ENCODE measurements at places on chromosomes 12 and 14. TPM values are rescaled to one million over a fixed set of nuclear protein-coding genes. Genes with fewer than 3 reads are reported as not detected.

The KRT83 gene
- total RNA-seq, result not detected

DNA sequence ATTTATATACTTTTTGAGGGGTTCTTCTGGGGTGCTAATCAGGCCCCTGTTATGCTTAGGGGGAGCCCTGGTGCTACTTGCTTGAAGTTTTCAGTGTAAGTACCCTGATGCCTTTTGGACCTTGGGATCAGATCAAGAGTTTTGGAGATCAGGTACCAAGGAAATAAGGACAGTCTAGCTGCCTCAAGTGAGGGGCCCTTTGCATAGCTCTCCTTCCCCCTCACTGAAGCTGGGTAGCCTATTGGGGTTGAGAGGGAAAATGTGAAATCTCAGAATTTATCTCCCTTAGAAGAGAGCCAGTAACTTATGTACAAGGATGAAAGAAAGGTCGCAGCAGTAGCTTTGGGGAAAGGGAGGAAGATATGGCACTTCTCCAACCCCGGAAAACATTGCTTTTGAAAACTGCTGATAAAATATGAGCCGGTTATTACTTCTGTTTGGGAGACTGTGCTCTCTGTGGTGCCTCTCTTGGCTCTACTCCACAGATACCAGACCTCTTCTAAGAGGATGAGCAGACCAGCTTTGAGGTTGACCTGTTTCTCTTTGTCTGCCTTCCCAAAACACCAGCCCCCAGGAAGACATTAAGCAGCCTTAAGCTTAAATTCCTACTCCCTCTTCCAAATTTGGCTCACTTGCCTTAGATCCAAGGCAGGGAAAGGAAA is 8.8 kb upstream of the AMHR2 start:
- no peak for DNase-seq

The TAS2R7 gene
- total RNA-seq, result not detected

- DNase-seq, result no peak
These were observed 41.0 kb downstream of the CMKLR1 start for GRCh38 chr12:108297895-108298760.

DNA sequence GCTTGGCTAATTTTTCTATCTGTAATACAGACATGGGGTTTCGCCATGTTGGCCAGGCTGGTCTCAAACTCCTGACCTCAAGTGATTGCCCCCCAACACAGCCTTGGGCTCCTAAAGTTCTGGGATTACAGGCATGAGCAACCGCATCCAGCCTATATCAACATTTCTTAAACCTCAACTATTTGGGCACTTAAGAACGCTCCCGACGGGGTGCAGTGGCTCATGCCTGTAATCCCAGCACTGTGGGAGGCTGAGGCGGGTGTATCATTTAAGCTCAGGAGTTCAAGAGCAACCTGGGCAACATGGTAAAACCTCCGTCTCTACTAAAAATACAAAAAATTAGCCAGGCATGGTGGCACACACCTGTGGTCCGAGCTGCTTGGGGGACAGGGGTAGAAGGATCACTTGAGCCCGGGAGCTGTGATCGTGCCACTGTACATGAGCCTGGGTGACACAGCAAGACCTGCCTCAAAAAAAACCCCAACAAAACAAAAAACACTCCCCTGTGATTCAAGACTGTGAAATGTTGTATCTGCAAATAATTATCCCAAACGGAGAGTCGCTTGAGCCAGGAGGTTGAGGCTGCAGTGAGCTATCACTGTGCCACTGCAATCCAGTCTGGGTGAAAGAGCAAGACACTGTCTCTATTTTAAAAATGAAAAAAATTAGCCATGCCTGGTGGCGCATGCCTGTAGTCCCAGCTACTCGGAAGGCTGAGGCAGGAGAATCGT is 21.5 kb downstream of the PPTC7 start:
- DNase-seq, result no peak

DNA sequence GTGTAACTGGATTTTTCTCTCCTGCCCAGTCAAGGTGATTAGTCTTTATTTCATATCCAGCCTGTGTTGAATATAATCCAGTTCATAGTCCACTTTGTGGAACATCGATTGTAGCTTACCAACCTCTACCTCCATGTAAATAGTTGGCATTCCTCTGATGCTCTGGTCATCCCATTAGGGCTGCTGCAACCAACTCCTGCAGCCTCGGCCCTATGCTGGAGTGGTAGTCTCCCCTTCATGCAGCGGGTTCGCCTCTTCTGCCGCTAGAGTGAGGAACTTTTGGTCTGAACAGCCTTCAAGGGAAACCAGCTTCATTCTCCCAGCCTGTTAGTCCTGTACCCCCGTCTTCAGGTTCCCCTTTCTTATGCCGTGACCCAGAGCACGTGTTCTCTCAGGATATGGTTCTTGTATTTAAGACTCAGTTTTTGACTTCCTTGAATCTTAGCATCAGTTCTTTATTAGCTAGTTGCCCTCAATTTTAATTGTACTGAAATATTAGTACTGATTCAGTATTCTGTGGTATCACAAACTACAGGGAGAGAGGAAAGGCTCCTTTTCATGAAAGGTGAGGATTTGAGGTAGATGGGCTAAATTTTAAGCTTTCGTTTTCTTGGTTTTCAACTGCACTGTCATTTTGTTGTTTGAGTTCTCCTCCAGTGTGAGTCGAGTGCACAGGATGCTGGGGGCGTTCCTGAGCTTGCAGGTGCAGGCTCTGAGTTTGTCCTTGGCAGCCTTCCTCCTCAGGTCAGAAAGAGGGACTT is 33.2 kb downstream of the ZNF664 start:
- no peak for DNase-seq
